ENCODE measurements at places on chromosomes 3 and 15.

- DNase-seq, result no peak
Measured at GRCh38 chr15:68152342-68152741, 52.8 kb downstream of the CALML4 start.

DNA sequence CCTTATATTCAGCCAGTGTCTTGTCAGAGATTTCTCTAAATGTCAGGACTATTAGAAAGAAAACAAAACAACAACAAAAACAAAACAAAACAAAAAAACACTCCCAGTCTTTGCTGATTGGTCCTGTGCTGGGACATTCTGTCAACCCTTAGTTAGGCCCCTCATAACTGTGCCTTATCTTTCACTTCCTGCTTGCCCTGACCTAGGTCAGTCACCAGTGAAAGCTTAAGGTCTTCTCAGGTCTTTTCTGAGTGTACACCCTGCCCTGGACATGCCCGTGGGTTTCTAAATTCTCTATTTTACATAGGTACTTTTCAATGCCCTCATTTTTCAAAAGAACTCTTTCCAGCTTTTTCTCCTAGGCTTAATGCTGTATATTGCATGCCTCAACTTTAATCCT, 454.1 kb downstream of the GRM7 start:
- DNase-seq, result no peak

GRCh38 chr3:172354931-172355499, 93.2 kb downstream of the GHSR start:
- DNase-seq, result no peak

- no peak for DNase-seq
Measured at GRCh38 chr3:99751649-99752048, 66.0 kb upstream of the CMSS1 start.

GRCh38 chr3:40336101-40336500, 26.6 kb downstream of the EIF1B start:
- DNase-seq, result no peak
